AG04450 (cell line): ENCODE measurements at places on chromosomes 5 and 9. TPM values are rescaled to one million over a fixed set of nuclear protein-coding genes. Genes with fewer than 3 reads are reported as not detected.

GRCh38 chr5:124839371-124839998 is 93.0 kb upstream of the ZNF608 start:
- DNase-seq, result no peak

GRCh38 chr5:179866241-179867078 is 7.8 kb upstream of the MRNIP start:
- DNase-seq, result no peak

DNA sequence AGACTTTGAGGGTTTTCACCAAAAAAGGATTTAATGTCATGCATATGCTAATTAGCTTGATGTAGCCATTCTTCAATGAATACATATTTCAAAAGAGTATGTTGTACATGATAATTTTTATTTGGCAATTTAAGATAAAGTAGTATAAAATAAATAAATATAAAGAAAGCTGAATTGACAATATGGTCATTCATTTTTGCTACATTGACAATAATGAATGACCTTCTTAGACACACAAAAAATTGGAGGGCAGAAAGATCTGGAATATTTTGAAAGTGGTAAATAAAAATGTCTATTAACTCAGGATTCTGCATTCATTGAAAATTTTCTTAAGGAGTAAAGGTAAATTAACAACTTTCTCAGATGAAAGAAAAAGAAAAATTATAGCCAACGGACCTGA is 324.8 kb upstream of the FTMT start:
- DNase-seq, result no peak

DNA sequence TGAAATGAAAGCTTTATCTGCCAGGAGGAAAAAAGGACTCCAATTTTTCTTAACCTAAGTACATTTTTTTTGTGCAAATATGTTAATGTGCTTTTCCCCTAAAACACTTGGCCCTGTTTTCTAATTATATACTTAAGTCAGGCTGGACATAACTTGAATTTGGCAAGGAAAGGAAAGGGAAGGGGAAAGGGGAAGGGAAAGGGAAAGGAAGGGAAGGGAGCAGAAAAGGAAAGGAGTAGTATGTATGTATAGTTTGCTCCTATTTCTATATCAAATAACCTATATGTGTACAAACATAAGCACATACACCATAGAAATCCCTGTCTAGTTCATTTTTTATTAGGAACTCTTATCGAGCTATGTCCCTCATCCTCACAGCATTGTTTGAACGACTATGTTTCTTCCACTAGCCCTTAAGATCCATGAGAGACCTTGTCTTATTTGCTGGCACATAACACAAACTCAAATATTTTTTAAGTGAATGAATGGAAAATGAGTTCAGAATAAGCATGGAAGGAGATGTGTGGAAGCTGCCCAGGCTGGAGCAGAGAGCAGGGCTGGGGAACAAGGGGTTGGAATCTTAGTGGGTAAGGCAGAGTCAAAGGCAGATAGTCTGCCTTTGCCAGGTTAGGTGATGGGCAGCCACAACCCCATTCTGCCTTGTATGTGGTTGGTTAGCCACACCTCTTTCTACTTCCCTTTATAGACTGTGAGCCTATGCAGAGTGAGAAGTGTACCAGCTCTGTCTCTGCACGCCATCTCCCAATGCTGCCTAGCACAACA is 70.0 kb downstream of the KLHL3 start:
- DNase-seq, result no peak

- no peak for DNase-seq
Measured at GRCh38 chr9:23740531-23740930, 85.5 kb downstream of the ELAVL2 start.

DNA sequence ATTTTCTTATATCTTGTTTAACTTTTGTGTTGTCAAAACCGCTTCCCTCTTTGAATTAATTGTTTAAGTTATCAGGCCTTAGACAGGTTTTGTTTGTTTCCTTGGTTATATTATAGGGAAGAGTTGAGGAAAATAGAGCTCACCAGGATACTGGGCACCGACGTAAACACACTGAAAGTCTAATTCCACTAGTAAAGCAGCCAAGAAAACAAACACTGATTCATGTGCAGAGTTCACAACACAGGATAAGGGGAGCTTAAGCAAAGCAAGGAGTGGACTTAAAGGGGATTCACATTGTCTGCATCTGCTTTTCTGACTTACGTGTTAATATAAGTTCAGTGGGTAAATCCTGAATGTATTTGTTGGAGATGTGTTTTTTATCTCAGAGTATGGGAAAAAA is 139.0 kb upstream of the CDH6 start:
- no peak for DNase-seq

GRCh38 chr9:124709292-124709690 is 61.8 kb downstream of the NR6A1 start:
- no peak for DNase-seq

- DNase-seq, result no peak
Measured at GRCh38 chr5:42919600-42919999, 107.9 kb upstream of the SELENOP start.

The MEGF10 gene
- not detected in 2 replicates for polyA plus RNA-seq

The DRD1 gene
- 0.11 TPM in 2 replicates for polyA plus RNA-seq
